ENCODE measurements at places on chromosomes 1 and 21.

DNA sequence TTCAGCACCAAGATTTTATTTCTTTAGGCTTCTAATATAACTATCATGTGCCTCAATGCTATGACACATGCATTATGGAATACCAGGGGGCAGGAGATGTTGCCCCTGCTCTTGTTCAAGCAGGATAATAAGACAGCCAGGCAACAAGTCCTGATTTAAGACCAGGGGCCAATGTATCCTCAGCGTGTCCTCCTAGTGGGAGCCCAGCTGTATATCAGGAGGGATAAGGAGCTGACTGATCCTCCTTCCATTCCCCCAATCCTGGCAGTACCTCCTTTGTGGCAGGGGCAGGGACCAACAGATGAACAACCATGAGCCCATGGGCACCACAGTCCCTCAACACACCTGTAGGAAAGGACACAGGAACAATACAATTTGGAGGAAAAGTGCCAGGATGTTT lies 29.3 kb downstream of the SORT1 start:
- DNase-seq: no peak

DNA sequence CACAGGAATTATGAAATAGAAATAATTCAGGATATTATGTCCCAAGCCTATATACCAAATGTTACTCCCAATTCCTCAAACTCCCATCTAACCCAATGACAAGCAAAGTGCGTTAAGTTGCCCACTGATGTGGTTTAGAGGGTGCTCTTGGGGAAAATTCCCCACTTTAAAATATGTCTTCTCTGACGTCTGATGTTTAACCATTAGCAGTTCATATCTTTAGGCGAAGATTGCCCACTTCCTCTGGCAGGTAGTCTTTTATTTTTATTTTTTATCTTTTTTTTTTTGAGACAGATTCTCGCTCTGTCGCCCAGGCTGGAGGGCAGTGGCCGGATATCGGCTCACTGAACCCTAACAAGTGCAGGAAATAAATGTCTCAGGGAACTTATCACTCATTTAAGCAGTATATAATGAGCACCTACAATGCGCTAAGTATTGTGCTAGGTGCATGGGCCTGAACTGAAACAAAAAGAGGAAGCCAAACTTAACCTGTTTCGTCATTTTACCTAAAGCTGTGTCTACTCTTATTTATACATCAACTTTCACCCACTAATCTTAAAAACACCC lies 1.3 kb upstream of the LYST start:
- peak; percentile 29 for DNase-seq

GRCh38 chr1:27522432-27523336 lies 32.7 kb upstream of the WASF2 start:
- DNase-seq: peak; percentile 84

DNA sequence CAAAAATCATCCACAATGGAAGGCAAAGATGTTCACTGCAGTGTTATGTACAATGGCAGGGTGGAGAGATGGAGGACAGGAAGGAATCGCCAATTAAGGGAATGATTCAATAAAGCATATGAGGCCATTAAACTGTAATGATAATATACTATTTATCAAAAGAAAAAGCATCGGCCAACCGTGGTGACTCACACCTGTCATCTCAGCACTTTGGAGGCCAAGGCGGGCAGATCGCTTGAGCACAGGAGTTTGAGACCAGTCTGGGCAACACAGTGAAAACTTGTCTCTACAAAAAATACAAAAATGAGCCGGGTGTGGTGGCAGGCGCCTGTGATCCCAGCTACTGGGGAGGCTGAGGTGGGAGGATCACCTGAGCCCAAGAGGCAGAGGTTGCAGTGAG lies 89.1 kb downstream of the SSBP3 start:
- no peak for DNase-seq

DNA sequence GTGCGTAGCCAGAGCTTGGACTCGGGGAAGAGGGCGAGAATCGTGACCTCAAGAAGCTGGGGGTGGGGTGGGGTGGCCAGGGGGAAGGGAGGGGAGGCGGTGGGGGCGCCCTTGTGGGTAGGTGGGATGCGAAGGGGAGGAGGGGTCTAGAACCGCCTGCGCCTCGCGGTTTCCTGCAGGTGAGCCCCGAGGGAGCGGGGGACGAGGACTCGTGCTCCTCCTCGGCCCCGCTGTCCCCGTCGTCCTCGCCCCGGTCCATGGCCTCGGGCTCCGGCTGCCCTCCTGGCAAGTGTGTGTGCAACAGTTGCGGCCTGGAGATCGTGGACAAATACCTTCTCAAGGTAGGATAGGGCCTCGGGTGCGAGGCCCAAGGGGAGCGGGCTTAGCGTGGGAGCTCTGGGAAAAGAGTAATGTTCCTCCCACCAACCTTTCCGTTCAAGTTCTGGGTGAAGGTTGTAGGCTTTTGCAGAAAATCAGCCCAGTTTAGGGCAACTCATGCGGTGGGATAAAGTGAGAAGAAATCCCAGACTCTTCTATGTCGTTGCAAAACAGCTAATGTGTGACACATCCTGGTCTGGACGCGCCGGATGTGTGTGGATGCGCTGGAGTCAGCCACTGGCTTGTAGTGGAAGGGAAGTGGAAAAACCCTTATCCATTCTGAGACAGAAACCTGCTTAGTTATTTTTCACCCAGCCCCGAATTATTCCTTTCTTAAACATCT lies 2.9 kb downstream of the LHX8 start:
- no peak for DNase-seq
